ENCODE measurements at places on chromosomes 11 and 22.

DNA sequence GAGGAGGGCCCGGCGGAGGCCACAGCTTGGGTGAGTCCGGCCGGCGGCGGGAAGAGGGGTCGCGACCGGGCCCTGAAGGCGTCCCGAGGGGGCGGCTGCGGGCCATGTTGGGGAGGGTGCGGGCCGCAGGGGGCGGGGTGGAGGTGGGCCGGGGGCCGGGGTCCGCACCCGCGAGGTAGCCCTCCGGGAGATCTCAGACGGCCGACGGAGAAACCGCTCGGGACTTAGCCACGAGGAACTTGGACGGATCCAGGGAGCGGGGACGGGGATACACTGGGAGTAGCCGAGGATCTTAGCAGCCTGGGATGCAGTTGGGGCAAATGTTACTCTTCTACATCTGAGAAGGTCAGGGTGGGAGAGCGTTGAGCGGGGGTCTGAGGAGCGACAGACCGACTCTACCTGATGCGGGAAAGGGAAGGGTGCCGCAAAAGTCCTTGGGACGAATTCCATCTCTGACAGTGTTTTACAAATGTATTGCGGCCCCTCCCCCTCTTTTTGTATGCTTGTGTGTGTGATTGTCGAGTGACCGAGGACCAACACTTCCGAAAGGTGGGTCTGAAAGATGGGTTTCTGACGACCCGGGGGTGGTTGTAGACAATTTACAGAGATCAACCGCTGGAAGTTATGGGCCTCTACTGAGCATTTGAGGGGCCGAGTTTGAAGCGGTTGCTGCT lies 658 bp downstream of the STIP1 start:
- peak; percentile 61 for DNase-seq

- no peak for DNase-seq
Observed at GRCh38 chr11:1161410-1162137, 3.8 kb downstream of the MUC5AC start.

- no peak for DNase-seq
Observed at GRCh38 chr11:6541356-6541755, 44.3 kb downstream of the DNHD1 start.

GRCh38 chr11:70675697-70676374 lies 277.5 kb downstream of the CTTN start:
- no peak for DNase-seq

DNA sequence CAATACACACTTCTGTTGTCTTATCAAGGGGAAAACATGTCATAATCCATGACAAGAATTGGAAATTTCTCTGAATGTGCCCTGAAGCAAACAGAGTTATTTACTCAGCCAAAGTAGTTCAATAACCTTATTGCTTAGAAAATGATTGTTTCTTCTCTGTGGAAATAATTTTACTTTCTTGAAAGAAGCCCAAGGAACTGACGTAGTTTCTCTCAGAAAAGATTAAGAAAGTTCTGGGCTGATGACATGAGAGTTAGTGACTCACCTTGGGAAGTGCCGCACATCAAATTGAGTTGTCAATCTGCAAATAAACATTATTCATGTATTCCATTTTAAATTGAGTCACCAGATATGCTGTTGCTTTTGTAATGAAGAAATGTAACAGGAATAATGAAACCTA lies 418.6 kb upstream of the LRRC4C start:
- no peak for DNase-seq

DNA sequence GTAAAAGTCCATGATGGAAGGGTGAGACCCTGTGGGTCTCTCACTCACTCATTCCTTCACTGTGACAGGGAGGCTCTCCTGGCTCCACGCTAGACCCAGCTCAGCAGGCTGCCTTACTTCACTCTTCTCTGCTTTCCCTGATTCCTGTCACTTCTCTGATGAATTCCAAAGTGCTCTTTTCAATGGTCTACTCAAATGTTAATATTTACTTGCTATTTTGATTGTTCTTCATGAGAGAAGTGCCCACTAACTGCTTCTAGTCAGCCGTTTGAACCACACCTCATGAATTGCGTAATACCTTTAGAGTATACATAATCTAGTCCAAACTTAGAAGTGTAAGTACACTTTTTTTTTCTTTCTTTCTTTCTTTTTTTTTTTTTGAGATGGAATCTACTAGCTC lies 1350.2 kb upstream of the RAG2 start:
- no peak for DNase-seq

DNA sequence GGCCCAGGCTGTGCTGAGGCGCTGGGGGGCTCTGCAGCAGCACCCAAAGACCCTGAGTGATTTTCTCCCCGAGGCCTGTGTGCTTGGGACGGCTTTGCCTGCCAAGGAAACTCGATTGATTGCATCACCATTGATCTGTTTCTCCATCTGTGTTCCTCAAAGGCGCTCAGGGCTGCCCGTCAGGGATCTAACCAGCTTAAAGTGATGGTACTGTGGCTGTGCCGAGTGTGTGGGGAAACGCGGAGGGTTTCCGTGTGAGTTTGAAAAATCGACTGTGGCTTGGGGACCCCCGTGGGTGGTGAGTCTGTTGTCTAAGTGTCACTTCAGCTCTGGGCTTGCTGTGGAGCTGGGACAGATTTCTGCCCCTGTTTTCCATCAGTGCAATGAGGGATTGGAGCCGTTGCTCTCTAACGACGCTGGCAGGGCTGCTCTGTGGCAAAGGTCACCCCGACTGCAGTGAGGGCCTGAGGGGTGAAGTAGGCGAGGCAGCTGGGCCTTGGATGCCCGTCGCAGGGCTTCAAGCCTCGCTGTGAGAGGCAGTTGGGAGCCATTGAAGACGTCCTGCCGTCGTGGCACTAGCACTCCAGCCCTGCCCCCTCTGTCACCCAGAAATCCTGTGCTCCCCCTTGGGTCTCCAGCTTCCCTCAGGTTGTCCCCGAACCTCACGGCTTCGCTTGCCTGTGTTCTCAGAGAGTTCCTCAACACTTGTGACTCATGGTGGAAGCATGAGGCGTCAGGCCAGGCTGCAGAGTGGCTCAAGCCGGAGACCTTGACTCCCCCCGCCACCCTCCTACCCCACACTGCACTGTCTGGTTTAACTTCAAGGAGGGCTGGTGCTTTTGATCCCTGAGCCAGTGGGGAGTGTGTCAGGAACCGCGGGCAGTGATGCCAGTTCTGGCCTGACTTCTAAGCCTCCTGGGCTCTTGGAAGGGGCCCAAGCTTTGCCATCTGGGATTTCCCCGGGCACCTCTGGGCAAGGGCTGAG lies 21.8 kb downstream of the CACNA1I start:
- DNase-seq, result no peak

DNA sequence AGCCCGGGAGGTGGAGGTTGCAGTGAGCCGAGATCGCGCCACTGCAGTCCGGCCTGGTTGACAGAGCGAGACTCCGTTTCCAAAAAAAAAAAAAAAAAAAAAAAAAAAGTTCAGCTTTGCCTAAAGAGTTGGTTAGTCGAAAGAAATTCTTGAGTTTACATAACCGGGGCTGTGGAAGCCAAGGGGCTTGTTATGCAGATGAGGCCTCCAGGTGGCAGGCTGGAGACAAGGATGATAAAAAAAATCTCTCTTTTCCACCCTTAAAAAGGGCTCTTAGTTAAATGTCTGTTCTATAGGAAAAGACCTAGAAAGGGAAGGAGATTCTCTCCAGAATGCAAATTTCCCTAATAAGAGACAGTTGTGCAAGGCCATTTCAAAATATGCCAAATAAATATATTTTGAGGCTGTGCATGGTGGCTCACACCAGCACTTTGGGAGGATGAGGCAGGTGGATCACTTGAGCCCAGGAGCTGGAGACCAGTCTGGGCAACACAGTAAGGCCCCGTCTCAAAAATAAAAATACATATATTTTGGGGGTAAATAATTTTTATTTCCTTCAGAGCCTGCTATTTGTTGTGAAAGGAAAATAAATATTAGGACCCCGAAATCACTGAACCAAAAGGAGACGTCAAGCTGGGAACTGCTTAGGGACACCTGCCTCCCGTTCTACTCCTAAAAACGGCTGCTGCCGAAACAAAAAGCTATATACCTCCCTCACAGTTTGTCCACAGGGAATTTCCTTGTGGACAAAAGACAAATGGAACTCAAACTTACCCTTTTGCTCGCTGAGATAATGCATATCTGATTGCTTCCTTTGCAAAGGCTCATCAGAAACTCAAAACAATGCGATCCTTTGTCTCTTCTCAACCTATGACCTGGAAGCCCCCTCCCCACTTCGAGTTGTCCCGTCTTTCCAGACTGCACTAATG lies 2.4 kb upstream of the IFITM2 start:
- DNase-seq, result peak; percentile 65

GRCh38 chr11:96014217-96014616 lies 90.3 kb upstream of the MTMR2 start:
- DNase-seq, result peak; percentile 82

- DNase-seq, result no peak
Observed at GRCh38 chr11:10637731-10638151, 55.8 kb downstream of the IRAG1 start.

DNA sequence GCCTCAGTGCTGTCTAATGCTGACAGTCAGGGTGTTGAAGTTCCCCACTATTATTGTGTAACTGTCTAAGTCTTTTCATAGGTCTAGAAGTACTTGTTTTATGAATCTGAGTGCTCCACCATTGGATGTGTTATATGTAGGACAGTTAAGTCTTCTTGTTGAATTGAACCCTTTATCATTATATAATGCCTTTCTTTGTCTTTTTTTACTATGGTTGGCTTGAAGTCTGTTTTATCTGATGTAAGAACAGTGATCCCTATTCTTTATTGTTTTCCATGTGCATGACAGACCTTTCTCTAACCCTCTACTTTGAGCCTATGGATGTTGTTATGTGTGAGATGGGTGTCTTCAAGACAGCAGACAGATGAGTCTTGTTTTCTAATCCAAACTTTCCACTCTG lies 107.8 kb upstream of the C11orf58 start:
- no peak for DNase-seq

- no peak for DNase-seq
Observed at GRCh38 chr11:86676010-86676409, 3.6 kb upstream of the ME3 start.

- peak; percentile 58 for DNase-seq
Observed at GRCh38 chr22:36258701-36259614, 6.0 kb downstream of the APOL1 start.

GRCh38 chr22:25406510-25407210 lies 157.8 kb upstream of the GRK3 start:
- DNase-seq, result no peak

DNA sequence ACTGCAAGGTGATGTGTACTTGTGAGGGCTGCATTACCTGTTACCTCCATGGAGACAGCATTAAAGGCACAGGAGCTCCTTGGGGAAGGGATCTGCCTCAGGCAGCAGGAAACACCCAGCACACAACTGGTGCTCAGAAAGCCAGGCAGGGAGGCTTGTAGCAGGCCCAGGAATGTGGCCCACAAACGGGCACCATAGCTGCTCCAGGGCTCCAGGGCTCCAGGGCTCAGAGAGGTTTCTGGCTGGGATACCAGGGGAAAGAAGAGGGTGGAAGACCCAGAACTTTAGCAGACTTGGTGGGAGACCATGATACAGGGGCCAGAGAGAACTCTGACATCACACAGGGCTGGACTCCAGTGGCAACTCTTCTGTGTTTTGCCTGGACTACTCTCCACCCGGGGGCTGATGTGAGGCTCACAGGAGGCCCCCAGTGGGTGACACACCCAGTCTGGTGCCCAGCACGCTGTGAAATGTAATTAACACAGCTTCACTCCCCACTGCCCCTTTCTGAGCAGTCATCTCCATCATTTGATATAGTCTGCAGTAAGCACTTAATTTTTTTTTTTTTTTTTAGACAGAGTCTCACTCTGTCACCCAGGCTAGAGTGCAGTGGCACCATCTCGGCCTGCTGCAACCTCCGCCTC lies 14.7 kb upstream of the SULT4A1 start:
- DNase-seq, result no peak

DNA sequence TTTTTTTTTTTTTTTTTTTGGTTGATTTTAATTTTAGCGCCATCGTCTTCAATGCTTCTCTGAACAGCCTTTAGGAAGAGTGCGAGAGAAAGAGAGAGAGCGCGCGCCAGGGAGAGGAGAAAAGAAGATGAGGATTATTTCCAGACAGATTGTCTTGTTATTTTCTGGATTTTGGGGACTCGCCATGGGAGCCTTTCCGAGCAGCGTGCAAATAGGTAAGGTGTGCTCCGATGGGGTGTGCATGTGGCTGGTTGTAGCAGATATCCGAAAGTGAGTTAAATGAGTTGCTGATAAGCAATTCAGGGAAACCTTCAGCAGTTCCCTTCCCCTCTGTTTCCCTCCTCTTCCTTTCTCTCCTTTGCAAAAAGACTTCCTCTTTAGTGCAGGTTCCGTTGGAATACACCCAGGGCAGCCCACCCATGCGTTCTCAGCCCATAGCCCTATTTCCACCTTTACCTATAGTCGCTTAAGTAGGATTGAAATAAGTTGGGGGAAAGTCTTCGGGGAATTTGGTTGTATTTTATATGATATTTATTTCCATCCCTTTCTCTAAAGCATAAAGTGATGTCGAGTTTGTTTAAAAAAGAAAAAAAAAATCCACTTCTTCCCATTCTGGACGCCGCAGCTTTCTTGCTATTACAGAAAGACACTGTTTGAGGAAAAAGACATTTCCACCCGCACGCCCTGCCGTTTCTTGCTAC lies 1.1 kb downstream of the GRIA4 start:
- DNase-seq, result no peak

- DNase-seq, result no peak
Observed at GRCh38 chr22:24930678-24931077, 15.8 kb downstream of the LHFPL7 start.

DNA sequence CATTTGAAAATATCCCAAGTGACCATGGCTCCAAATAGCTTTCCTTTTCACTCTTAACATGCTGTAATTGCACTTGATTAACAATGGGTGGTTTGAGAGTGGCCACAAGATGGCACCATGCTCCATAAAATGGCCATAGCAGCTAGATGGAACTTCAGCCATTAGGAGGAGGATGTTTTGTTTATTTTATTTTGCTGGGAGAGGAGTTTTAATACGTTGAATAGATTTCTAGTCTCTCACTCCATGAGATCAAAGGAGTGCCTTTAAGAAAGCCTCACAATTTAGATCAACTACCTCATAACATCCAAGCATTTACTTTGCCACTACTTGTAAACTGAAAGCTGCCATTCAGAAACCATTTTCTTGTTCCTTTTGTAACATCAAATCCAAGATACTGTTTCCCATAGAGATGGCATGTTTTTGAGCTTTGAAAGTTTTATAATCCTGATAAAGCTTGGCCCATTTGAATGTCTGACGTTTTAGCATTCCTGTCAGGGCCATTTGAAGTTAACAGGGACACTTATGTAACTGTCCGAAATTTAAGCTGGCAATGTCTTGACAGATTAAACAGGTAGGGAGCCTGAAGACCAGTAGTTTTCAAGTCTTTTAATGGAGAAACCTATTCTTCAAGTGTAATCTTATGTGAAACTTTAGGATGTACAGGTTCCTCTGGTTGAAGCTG lies 4.7 kb downstream of the FEN1 start:
- peak; percentile 73 for DNase-seq

GRCh38 chr11:76410851-76411357 lies 29.8 kb downstream of the GVQW3 start:
- DNase-seq, result no peak

- DNase-seq, result no peak
Observed at GRCh38 chr22:18050065-18050464, 25.7 kb upstream of the MICAL3 start.

GRCh38 chr11:326592-326841 lies 5.9 kb upstream of the IFITM3 start:
- DNase-seq, result no peak

- DNase-seq, result peak; percentile 55
Observed at GRCh38 chr11:63951779-63952536, 13.2 kb downstream of the NAA40 start.

Data from activated CD4-positive, alpha-beta T cell treated with anti-CD3 and anti-CD28 coated beads, Interleukin-2, Interleukin-6, amounts not matched to agents 100 ng/mL and 50 ng/mL, durations not matched to agents 16 hours and 8 hours (primary cell).